ENCODE measurements at places on chromosomes 7 and 10.

GRCh38 chr7:23470330-23471105, at the start of gene IGF2BP3:
IGF2BP3 (minus strand) TSS chr7:23470491; CDS start chr7:23470110, 381 bp downstream.
- DNase-seq = peak; percentile 79

DNA sequence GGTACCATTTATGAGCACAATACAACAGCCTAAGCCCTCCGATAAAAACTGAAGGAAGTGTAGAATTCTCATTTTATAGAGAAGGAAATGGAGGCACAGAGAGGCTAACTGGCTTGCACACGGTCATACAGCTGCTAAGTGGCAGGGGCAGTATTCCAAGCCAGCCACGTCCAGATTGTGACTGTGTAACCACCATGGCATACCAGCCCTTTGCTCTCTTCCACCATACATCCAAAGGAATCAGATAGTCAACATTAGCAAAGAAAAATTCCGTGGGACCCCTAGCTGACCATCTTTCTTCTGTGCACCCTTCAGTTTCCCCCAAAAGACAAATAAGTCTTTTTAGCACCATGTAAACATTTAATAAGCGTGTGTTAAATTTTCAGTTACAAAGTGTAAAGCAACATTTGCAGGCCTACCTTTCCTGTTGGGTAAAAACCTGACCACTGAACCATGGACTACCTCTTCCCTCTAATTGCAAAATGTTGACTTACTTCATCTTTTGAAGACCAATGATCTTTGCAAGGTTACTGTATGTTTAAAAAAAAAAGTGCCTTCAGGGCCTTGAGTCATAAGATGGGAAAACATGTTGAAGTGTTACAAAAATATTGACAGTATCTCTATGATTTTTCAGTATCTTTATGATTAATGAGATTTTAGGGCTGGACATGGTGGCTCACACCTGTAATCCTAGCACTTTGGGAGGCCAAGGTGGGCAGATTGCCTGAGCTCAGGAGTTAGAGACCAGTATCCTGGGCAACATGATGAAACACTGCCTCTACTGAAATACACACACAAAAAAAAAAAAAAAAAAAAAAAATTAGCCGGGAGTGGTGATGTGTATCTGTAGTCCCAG, 24.3 kb upstream of the PDZD8 start:
- DNase-seq = no peak

GRCh38 chr10:12400266-12400931, 51.1 kb downstream of the CAMK1D start:
- no peak for DNase-seq

GRCh38 chr10:129961157-129961701, 2.8 kb downstream of the EBF3 start:
- no peak for DNase-seq

DNA sequence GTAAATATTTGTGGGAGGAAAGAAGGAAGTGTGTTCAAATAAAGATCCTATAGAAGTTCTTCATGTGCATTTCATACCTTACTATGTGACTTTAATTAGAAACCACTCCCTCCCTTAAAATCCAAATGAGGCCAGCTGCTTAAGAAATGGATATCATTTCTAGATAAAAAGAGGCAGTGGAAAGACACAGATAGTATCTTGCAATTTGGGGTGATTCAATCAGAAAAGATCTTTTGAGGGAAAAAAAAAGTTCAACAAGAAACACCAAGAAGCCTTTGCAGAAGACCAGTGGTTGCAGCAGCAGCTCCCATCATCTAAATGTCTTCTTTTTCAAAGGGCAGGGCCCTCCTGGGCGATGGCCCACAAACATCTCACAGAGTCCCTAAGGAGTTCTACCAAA, 200.1 kb downstream of the LRRN3 start:
- no peak for DNase-seq

DNA sequence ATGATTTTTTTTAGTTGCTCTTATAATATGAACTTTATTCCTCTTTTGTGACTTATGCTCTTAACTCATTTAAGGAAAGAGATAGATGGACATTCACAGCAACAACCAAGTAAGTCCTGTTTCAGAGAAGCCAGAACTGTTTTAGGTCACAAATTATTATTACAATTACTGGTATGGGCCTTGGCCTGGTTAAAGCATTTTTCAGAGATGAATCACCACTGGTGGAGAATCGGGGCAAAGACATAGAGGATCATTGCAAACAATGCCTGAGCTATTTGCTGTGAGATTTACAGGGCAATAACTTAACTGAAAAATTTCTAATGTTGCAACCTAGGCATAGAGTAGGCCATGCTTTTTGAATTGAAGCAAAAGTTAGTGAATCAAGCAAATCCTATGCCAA, 138.0 kb upstream of the YAE1 start:
- no peak for DNase-seq

DNA sequence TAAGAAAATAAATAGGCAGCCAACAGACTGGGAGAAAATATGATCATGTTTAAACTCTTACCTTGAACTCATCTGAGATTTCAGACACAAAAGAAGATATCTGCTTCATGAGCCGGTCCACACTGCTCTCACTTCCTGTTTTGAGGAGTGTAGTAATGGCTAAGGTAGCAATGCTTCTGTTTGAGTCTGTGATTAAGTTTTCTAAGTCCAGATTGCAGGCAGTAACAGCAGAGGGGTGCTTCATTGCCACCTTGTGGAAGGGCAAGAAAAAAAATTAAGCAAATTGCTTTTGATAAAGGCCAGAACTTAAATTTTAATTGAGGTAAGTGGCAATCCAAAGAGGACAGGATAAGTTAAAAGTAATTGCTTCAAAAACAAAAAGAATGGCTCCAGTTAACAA, 69.1 kb downstream of the MEST start:
- DNase-seq = no peak

GRCh38 chr7:142345811-142346210, 88.0 kb upstream of the PRSS58 start:
- no peak for DNase-seq

DNA sequence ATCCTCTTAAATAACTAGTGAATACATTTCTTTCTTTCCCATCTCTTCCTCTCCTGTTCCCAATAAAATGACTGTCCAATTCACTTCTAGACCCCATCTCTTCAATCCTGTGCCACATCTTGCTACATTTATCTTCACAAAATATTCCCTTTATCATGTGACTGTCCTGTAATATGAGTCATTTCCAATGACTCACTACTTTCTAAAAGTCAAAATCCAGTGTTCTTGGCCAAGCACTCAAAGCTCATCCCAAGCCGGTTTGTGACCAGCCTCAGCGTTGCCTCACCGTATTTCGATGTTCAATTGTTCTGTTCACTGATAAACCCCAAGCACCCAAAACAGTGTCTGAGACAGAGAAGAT, 104.7 kb downstream of the PARD3 start:
- no peak for DNase-seq

DNA sequence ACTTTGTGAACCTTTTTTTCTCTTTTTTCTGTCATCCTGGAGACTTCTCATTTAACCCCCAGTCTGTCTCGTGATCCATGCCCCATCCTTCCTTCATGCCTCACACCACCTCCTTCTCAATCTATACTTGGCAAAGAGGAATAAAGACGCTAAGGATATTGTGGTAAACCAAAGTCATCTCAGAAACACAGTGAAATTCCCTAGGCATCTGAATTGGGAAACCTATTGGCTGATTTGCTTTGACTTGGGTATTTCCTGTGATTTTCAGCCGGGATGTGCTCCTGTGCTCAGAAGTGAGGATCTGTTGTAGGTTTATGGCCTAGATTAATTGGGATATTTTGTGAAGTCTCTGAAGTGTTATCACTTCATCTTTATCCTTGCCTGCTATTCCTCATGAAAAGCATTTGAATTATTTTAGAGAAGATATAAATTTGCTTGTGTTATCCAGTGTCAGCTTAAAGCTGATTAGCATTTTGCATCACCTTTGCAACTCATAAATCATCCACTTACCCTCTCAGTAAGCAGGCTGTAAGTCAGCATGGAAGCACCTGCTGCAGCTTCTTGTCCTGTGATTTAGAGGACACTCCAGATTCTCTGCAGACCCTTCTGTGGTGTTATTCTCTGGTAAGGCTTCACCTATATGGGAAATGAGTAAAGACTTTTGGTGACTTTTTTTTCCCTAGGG, 138.0 kb downstream of the AUTS2 start:
- no peak for DNase-seq

DNA sequence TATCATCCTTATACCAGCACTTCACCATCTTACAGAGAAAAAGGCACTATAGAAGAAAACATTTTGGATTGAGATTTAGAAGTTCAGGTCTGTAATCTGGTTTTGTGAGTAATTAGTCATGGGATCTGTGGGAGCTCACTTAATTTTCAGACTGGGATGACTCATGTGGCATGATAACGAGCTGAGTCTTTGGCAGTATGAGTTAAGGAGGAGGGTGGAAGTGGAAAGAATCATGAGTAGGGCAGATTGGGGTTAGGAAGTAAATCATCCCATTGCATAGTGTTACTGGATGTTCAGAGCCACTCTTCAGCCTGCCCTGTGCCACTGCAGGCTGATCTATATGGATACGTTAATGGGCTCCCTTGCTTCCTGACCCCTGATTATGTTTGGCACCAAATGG, 64.9 kb downstream of the ZNF92 start:
- no peak for DNase-seq

- peak; percentile 95 for DNase-seq
Measured at GRCh38 chr10:72048450-72049124, 39.8 kb downstream of the SPOCK2 start.

DNA sequence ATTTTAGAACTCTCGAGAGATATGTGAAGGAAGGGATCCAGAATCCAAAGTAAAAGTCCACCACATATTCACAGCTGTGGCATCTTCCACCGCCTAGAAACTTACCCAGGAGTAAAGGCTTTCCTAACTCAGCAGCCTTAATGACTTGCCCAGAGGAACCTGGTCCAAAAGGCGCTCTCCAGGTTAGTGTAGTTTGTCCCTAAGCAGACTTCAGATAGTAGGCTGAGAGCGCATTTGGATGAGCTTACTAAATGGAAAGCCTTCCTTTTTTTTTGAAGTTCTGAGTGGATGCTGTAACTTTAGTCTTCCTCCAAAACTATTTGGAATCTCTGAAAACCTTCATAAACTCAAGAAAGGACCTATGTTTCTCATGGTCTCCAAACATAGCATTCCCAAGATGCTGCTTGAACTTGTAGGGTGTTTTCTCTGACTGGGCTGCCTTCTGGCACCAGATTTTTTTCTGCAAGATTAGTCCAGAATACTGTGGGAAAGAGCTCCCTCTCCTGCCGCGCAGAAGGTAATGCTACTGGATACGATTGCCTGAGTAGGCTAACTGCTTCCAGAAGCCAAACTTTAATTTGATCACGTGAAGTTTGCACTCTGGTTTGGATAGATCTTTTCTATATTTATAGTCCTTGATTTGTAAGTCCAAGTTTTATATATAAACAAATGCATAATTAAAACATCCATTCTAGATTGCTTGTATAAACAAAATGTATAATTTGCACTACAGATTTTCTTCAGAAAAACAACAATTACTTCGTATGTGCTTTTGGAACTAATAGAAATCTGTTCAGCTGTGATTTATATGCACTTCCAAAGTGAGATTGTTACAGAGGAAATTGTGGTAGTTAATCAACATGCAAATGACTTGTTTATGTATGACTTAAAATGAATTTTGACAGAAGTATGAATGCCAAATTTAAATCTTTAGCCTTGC, 19.6 kb upstream of the GPR37 start:
- DNase-seq = peak; percentile 55

DNA sequence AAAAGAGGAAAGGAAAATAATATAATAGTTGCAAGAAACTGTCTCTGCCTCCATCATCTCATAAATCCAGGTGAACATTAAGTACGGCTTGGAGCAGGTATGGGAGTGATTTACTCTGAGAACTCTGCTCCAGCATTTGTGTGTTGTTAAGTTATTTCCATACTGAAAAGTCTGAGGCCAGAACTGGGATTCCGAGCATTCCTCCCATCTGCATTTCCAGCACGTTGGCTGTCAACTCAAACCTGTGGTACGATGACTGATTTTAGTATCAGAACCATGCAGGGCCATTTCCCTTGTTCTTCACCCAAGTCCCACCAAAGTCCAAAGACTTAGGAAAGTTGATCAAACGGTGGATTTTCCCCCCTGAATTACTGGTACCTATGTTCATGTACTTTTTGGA, 104.9 kb downstream of the CREB5 start:
- DNase-seq = no peak

DNA sequence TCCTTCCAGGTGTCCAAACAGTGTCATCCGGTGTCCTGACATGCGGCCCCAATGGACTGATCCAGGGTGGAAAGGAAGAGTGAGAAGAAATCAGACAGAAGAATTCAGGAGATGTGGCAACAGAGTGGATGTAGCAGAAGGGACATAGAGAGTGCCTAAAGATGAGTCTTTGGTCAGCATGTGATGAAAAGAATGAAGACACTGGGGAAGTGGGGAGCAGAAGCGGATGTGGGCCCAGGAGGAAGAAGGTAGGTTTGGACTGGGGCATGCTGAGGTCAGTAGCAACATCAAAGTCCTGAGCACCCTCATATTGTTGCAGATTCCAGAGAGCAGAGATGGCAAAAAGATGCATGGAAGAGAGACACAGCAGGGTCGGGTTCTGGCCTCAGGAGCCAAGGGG, 71.8 kb upstream of the STEAP1B start:
- no peak for DNase-seq

GRCh38 chr10:3961082-3961481, 176.1 kb upstream of the KLF6 start:
- DNase-seq = no peak

- DNase-seq = no peak
Measured at GRCh38 chr10:22246680-22247391, 29.0 kb upstream of the EBLN1 start.

DNA sequence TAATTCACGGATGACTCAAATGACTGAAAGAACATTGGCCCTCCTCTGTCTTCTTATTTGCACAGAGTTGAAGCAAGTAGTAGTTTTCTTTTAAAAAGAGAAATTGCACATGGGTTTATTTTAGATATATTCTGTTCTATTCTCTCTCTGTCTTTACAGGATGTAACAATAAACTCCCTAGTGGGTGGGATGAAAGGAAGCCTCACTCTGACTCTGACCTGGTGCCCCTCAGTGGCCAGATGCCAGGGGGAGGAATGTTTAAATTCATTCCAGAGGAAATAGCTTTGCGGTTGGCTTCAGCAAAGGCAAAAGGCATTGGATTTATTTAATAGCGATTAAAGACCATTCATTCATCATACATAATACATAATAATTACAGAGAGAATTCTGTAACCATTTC, 156.4 kb upstream of the MTPN start:
- no peak for DNase-seq

- DNase-seq = peak; percentile 48
Measured at GRCh38 chr7:104552102-104552501, 223.7 kb downstream of the LHFPL3 start.

GRCh38 chr7:101947899-101948298, 130.5 kb downstream of the CUX1 start:
- DNase-seq = no peak

DNA sequence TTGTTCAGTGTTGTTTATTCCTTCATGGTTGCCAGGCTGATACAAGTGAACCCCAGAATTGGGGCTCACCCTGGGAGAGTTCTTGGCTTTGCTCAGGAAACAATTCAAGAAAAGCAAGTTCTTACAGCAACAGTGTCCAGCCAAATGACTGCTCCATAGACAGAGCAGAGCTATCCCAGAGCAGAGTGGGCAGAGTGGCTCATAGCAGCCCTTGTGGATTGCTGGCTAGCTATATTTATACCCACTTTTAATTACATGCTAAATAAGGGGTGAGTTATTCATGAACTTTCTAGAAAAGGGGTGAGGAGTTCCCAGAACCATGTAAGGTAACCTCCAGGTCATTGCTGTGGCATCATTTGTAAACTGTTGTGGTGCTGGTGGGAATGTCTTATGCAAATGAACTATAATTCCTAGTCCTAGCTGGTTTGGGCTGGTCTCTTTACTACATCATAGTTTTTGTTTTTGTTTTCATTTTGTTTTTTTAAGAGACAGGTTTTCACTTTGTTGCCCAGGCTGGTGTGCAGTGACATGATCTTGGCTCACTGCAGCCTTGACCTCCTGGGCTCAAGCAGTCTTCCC, 59.9 kb upstream of the HBP1 start:
- no peak for DNase-seq
